ENCODE measurements at places on chromosomes 5 and 9. TPM values are rescaled to one million over a fixed set of nuclear protein-coding genes. Genes with fewer than 3 reads are reported as not detected.

TAF11L10 gene
- not detected for total RNA-seq

- no peaks in the 10 kb centered on the region for H3K27me3 ChIP-seq
- H3K4me3 ChIP-seq, result no peak overlapping the region
- no peak for DNase-seq
- no peaks in the 10 kb centered on the region for H3K4me1 ChIP-seq
Observed at GRCh38 chr5:168724227-168724626, 145.1 kb upstream of the PANK3 start.

GRCh38 chr9:104903609-104904008 lies 24.3 kb downstream of the ABCA1 start:
- H3K27me3 ChIP-seq, result no peaks in the 10 kb centered on the region
- H3K4me3 ChIP-seq, result no peak overlapping the region
- no peaks in the 10 kb centered on the region for H3K36me3 ChIP-seq

PFN3 gene
- not detected for total RNA-seq
